Aorta (tissue), 5 donors: ENCODE measurements at places on chromosomes 11 and 22.

DNA sequence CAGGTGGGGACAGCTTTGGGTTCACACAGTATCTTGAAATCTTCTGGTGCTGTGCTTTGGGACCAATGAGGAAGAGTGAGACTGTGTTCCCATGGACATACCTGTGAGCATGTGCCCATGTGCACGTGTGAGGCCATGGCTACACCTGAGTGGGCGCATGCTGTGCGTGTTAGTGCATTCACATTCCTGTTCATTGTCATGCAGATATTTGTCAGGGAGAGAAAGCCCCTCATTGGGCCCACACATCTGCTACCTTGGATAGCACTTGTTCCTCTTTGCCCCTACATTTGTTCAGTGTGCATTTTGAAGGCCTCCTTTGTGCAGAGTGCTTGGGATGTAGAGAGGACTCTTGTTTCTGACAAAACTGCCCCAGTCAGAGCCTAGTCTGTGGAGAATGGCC is 154.3 kb upstream of the E2F8 start:
- DNase-seq = no peak

DNA sequence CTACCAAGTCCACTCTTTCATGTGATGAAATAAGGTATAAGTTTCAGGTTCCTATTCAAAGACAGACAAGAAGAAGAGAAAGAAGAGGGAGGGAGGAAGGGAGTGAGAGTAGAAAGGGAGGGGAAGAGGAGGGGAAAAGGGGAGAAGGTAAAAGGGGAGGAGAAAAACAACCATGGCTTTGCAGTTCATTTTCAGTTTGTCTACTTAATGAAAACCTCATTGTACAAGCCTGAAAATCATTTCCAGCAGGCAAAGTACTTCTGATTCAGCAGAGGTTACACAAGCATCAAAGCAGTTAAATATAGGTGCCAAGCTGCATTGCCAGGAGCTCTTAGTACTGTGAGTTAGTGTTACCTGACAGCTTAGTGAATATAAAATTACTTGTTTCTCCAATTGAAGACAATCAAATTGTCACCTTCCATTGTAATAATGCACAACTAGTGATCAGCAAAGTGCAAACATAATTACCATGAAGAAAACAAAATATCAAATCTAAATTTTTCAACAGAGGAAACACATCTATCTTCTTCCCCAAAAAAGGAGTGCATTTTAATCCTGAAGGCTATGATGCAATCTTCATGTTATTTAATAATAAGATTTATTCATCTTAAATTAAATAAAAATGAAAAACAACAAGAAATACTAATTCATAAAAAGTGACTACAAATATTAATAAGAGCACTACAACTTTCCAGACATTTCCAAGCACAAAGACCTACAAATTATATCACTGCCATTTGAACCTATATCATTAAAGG is 8.2 kb downstream of the SOX6 start:
- DNase-seq = no peak

DNA sequence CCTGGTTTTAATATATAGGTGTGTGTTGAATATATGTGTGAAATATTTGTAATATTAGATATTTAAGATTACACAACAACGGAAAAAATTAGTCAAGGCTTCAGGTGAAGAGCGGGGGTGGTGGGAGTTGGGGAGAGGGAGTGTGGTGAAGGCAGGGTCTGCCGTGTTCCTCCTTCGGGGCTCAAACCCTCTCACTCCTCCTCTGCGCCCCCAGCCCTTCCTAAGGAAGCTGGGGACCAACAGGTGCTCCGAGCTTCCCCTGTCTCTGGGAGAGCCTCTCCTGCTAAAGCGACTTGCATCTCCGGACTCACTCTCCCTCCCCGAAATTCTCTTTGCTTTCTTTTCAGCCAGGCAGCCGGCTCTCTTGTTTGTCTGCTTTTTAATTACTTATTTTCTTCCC is 960 bp upstream of the CADM1 start:
- no peak for DNase-seq

GRCh38 chr22:38730411-38730871 is 24.7 kb downstream of the GTPBP1 start:
- DNase-seq = peak; percentile 73

- no peak for DNase-seq
These were observed 1.9 kb upstream of the NECTIN1 start for GRCh38 chr11:119730789-119731386.

- no peak for DNase-seq
These were observed 40.0 kb upstream of the RRM1 start for GRCh38 chr11:4054643-4055042.

- DNase-seq = peak; percentile 92
These were observed at the start of gene ESAM for GRCh38 chr11:124762105-124762623. ESAM (minus strand) TSS chr11:124762290; CDS start chr11:124762154, 136 bp downstream.

GRCh38 chr11:73216465-73216864 is 1.6 kb upstream of the P2RY2 start:
- DNase-seq = no peak

- no peak for DNase-seq
These were observed 256.9 kb downstream of the CADM1 start for GRCh38 chr11:115247361-115247760.

- DNase-seq = no peak
These were observed 16.6 kb upstream of the SPTBN2 start for GRCh38 chr11:66745356-66746235.

DNA sequence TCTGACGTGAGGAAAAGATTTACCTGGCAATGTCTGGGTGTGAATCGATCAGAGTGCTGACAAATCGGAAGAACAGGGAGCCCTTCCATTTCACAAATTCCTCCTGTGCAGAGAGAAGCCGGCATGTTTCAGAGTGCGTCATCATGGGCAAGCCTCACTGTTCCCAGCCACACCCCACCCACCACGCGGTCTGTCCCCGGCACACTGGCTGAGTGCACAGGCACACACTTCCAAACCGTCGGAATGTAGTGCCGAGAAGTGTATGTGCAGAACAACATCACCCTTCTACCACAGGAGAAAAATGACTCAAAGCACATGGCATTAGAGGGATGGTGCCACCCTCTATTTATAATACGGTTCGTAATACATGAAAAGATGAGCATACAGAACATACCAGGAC is 47.5 kb downstream of the NCAPD3 start:
- peak; percentile 32 for DNase-seq

DNA sequence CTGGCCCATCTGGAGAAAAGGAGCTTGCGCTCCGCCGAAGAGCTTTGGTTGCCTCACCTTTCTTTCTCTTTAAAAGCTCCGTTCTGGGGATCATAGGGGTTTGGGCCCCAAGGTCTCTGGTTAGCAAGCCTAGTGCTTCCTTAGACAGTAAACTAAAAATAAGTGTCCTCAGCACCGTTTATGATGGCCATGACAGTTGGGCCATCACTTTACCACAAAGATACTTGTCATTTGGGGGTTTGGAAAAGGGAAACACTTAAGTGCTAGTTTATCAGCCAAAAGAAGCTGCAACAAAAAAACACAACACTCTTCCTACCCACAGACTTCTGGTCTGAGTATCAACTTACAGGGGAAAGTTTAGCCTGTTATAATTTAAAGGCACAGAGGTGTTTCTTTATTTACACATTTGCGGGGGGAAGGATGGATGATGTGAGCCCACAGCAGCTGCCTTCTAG is 88.4 kb upstream of the CD44 start:
- no peak for DNase-seq

- no peak for DNase-seq
These were observed 960.0 kb upstream of the CNTN5 start for GRCh38 chr11:98060759-98061158.

- DNase-seq = no peak
These were observed 47.3 kb upstream of the CYP2D6 start for GRCh38 chr22:42177891-42178336.

DNA sequence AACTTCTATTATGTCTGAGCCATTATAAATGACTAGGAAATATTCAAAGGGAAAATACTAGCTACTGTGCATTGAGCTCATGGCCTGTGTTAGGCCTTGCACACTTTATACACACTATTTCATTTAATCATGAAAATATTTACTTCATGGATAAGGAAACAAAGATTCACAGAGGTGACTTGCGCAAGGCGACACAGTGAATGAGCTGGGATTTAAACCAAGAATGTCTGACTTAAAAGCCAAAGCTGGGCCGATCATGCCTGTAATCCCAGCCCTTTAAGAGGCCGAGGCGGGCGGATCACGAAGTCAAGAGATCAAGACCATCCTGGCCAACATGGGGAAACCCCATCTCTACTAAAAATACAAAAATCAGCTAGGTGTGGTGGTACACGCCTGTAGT is 231.5 kb downstream of the MIAT start:
- DNase-seq = no peak

- no peak for DNase-seq
These were observed 39.3 kb downstream of the DDI1 start for GRCh38 chr11:104075706-104076105.

DNA sequence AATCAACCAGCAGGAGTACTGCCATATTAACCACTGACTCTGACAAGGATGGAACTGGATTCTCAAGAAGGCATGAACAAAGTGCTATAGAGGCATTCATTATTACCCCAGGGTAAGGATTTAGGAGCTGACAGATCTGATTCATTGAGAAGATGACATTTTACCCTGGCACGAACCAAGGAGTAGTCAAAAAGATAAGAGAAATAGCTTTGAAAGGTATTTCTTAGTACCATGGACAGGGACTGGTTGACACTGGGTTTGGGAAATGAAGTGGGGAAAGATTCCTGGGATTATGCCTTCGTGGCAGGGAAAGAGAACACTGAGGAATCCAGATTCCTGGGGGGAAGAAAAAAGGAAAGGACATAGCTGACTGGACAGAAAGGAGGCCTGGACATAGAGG is 5.1 kb upstream of the SAAL1 start:
- no peak for DNase-seq

DNA sequence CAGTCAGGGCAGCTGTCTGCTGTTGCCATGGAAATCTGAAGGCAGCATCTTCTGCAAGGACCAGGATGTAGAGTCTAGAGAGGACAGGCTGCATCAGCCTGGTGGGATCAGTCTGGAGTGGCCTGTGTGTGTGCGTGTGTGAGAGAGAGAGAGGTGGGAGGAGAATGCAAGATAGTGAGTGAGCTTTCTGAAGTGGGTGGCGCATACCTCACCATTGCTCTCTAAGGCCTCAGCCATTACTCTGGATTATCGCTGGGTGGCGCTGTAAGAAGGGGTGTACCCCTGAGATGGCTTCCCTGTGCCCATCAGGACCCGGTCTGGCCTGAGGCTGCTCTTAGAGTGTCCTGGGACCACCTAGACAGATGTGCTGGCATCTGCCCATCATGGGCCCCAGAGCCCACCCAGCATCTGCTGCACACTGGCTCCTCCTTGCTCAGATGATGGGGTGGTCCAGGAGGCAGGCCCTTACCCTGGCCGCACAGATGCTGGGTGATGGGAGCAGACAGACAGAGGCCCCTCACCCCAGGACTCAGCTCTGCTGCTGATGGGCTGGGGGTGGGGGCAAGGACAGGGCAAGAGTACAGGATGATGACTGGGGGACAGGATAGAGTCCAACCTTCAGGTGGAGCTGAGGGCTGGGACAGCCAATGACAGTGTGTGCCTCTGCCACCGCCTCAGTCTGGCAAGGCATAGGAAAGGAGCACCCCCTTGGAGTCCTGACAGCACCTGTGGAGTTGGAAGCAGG is 25.7 kb upstream of the TUB start:
- DNase-seq = peak; percentile 53

DNA sequence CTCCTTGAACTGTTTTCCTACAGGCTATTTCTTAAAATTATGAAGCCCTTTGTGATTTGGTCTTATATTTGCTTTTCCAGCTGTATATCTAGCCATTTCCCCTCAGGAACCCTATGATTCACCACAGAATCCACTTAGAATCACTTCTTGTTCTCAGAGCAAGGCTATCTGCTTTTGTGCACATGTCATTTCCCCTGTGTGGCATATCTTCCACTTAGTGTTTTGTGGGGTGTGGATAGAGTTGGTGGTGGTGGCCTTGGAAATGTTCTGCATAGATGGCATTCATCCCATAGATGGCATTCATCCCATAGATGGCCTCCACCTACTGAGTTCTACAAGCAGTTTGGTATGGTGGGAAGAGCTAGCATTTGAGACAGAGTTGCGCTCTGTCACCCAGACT is 44.7 kb downstream of the SWAP70 start:
- DNase-seq = no peak

DNA sequence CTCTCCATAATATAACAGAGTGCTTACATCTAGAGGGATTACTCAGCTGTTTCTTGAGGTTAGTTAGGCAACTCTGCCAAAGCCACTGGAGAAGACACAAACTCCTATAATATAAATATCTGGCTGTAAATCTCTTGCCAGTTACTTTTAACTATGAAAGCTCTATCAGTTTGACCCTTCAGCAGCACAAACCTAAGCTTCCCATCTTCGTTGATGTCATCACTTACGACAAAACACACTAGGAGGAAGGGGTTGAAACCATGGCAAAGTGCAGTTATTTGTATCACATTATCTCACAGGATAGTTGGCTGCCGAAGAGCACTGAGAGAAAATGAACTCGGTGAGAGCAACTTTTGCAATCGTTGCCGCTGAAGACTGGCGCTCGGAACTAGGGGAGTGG is 922.1 kb downstream of the OPCML start:
- no peak for DNase-seq

- DNase-seq = peak; percentile 79
These were observed 157.8 kb upstream of the GRK3 start for GRCh38 chr22:25406510-25407210.

DNA sequence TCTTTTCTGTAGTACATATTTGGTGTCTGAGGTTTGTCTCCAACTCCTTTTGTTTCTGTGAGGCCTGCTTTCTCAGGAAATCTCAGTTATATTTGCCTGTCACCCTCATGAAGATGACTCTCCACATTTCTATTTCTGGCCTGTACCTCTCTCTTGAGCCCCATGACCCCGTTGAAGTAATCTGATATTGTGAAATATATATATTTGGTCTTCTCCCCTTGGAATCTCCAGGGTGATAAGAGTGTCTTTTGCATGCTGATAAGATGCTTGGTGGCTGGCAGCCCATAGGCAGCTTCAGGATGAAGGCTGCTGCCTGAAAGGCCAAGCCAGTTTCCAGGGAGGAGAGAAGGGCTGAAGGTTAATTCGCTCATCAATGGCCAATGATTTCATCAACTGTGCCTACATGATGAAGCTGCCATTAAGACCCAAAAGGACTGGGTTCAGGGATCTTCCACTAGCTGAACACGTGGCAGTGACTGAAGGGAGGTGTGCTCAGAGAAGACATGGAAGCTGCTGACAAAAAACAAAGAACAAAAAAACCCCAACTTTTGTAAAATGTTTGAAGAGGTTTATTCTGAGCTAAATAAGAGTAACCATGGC is 67.4 kb downstream of the MICAL2 start:
- DNase-seq = no peak
